ENCODE measurements at places on chromosomes 1 and 21.
A peak's percentile ranks its signal among the peaks of the same experiment; 100 is the strongest.

DNA sequence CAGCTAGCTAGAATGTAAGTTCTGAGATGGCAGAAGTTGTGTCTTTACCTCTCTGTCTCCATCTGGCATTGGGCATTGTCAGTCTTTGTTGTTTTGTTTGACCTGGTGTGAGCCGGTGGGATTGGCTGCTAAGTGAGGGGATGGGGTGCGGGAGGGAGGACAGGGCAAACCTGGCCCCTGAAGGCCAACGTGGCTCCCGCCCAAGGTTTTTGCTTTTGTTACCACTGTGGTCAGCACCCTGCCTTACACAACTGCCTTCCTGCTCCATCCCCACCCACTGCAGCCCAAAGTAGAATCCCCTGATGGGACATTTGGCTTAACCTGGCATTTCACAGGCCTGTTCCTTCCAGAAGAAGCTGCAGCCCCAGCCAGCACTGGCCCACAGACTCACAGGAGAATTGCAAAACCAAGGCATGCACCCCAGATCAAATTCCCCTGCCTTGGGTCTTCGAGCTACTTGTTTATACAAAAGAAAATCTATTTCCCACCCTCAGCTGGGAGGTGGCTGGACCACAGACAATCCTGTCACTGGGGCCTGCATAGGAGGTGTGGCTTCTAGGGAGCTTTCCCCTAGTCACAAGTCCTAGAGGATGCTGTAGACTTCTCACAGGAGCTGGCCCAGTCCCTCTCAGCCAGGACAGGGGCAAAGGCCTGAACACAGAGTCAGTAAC, 147.5 kb downstream of the TRABD2B start:
- no peak for DNase-seq

GRCh38 chr1:32232558-32233304, 10.5 kb downstream of the EIF3I start:
- no peak for DNase-seq

DNA sequence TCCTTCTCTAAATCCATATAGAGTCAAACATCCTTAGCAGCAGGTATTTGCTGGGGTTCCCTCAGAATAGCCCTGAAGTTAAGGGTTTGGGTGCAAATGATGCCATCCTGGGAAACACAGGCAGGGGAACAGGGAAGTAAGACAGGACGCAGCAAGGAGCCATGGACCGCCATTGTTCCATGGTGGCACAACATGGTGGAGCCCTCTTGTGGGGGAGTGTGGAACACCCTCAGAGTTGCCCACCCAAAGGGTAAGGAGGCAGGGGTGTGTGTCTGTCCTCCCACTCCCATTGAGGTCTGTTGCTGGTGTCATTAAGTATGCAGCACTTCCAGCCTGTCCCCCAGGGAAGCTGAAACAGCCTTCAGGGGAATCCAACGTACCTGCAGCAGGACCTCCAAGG, 20.4 kb upstream of the RCAN1 start:
- no peak for DNase-seq

- no peak for DNase-seq
Measured at GRCh38 chr1:4963251-4963650, 308.8 kb downstream of the AJAP1 start.

DNA sequence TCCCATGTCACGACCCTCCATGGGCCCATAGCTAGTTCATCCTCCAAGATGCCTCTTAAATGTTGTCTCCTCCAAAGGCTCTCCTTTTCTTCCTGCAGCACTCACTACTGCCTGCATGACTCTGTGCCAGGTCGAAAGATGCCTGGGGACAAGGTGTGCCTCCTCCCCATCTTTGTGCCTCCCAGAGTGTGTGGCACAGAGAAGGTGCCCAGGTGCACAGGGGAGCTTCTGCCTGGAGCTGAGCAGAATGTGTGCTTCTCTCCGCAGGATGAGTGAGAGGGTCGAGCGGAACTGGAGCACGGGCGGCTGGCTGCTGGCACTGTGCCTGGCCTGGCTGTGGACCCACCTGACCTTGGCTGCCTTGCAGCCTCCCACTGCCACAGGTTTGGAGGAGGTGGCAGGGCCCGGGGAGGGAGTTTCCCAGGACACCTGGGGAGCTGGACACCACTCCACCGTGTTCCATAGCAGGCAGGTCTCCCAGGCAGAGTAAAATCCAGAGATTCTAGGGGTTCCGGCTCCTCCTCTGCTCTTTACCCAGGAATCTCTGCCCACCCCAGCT, 6.9 kb upstream of the PPM1J start:
- no peak for DNase-seq

GRCh38 chr1:82597649-82598048, 796.9 kb downstream of the ADGRL2 start:
- no peak for DNase-seq

DNA sequence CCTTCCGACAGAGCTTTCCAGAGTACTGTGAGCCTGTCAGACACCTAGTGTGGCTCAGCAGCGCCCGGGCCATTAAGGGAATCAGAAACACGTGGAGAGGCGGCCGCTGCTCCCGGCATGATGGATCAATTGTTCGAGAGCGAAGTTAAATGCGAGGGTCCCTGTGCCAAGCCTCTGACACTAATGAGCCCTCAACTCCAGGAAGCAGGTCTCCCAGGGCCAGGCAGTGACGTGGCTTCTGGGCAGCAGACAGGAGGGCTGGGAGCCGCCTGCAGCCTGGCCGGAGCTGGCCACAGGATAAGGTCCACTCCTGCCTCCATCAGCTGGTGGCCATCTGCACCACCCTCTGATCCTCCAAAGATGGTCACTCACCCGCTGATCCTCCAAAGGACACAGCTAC, 67.5 kb upstream of the CLDN14 start:
- DNase-seq: no peak

GRCh38 chr1:206472454-206472853, 2.2 kb downstream of the IKBKE start:
- DNase-seq: peak; percentile 51

- no peak for DNase-seq
Measured at GRCh38 chr1:186496171-186496851, 35.4 kb upstream of the PDC start.

DNA sequence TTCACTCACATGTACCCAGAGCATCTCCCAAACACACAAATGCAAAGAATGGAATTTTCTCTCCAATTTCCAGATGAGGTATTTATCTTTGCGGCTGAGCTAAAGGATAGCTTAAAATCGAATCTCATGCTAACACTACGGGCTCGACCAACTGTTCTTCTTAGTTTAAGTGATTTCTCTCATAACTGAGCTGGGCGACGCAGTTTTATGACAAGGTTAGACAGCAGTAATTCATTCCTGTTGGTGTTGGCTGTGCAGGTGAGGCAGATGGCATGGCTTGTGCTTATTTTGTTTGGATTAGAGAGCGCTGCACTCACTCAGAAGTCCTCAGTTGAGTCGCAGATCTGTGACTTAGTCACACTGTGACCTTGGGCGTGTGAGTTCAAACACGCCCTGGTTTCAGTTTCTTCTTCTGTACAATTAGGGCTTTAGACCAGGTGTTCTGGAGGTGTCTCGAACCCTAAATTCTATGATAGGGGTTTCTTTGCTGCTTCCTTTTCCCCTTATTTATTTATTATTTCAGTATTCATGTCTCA, 41.5 kb upstream of the MRPS6 start:
- no peak for DNase-seq

- no peak for DNase-seq
Measured at GRCh38 chr21:45359451-45360217, 45.3 kb upstream of the COL18A1 start.

GRCh38 chr1:188406636-188407035, 1577.9 kb downstream of the PLA2G4A start:
- no peak for DNase-seq

GRCh38 chr21:24093032-24093431, 1514.2 kb downstream of the MRPL39 start:
- DNase-seq: no peak

Data from HFFc6 (cell line).